Hindlimb muscle (tissue), 1 donor: ENCODE measurements at places on chromosomes 12 and 14.

GRCh38 chr12:95882873-95883272 lies 24.1 kb downstream of the SNRPF start:
- DNase-seq, result no peak

DNA sequence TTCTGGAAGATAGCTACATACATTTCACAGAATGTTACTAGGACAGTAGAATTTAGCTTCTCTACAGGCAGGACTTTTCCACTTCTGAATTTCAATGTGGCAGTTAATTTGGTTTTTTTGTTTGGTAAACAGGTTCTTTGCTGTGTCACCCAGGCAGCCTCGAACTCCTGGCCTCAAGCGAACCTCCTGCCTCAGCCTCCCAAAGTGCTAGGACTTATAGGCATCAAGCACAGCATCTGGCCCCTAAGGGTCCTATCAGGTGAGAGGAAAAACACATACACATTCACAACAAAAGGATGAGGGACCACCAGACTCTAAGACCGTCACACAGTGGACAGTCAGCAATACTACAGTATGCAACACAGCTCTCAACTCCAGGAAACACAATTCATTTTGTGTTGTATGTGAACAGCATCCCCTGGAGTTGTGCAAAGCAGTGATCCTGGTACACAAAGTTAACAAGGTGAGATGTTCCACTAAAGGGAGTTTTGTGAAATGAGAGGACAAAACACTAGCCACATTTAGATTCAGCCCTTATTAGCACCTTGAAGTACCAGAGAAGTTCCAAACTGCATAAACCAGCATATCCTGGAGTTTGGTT lies 6.9 kb downstream of the ATP2B1 start:
- DNase-seq, result no peak

DNA sequence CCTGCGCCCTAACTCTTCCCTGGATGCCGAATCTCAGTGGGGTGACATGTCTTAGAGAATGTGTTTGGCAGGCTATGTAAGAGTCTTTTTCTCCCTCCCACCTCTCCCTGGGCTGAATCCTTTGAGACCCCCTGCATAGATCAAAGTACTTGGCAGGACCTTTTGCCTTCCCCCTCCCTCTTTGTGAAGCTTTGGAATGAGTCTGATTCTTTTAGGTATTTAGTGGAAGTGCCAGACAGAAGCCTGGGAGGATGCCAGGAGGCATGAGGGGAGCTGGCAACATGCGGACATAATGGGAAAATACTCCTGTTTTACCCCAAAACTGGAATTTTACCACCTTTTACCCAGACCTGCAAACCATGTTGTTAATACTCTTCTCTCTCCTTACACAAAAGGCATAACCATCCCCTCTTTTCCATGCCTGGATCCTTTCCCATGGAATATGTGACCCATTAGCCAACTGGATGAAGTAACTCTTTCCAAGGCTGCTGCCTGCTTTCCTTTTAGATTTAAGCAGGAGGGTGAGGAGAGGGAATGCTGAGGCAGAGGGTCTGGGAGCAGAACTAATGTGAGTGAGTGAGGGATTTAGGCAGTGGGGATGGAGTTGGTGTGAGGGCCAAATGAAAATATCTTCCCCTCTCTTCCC lies 41.7 kb downstream of the TTLL5 start:
- peak; percentile 83 for DNase-seq

DNA sequence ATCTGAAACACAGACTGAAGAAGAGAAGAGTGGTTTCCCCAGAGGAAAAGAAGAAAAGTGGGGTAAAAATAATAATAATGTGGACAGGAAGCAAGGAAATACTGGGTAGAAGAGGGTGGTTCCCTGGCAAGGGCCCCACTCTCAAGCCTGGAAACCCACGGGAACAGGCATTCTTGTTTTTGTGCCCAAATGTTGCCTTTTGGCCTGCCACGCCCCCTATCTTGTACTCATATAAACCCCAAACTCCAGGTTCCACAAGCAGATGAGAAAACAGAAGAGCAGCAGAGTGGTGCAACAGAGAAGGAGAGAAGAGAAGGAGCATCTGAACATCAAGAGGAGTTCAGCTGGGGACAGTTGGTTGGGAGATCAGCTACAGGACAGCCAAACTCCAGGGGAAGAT lies 51.2 kb downstream of the NDUFA12 start:
- DNase-seq, result no peak
